H1 (cell line): ENCODE measurements at places on chromosomes 4 and X. TPM values are rescaled to one million over a fixed set of nuclear protein-coding genes. Genes with fewer than 3 reads are reported as not detected.

Gene CFI
- total RNA-seq: not detected in 2 replicates

Gene DRP2
- 0.20 and 0.25 TPM in 2 replicates for total RNA-seq

Gene DSPP
- total RNA-seq: not detected in 2 replicates

Gene EDA
- 10.1 and 10.5 TPM in 2 replicates for total RNA-seq

Gene CCDC160
- 2.4 and 2.6 TPM in 2 replicates for total RNA-seq

Gene DACH2
- 1.8 TPM in 2 replicates for total RNA-seq

Gene FHDC1
- total RNA-seq: 27.7 and 28.6 TPM in 2 replicates

Gene EFHC2
- 3.3 and 3.4 TPM in 2 replicates for total RNA-seq

Gene TEX13A
- not detected in 2 replicates for total RNA-seq

Gene GAGE1
- total RNA-seq: not detected in 2 replicates

Gene STPG2
- total RNA-seq: not detected in 2 replicates

Gene CFAP299
- not detected in 2 replicates for total RNA-seq

Gene FAM156B
- total RNA-seq: 9.1 and 10.7 TPM in 2 replicates

Gene XAGE5
- total RNA-seq: not detected in 2 replicates

Gene SRPX
- 10.4 TPM in 2 replicates for total RNA-seq

Gene HTN3
- total RNA-seq: not detected in 2 replicates

Gene C4orf51
- 0.54 TPM in 1 of 2 replicates, not detected in the other for total RNA-seq

Gene PCDH7
- 6.1 and 6.7 TPM in 2 replicates for total RNA-seq

Gene CBR4
- 29.5 and 30.6 TPM in 2 replicates for total RNA-seq

Gene C4orf50
- 0.22 and 0.23 TPM in 2 replicates for total RNA-seq

- no peaks in the 10 kb centered on the region for H3K27me3 ChIP-seq
- DNase-seq: no peak
- no peak overlapping the region for H3K4me3 ChIP-seq
- no peaks in the 10 kb centered on the region; the same call in 1 of the 2 replicates for H3K36me3 ChIP-seq
- H3K27ac ChIP-seq: no peak overlapping the region
These were observed 8.9 kb downstream of the HSD17B11 start for GRCh38 chr4:87382116-87382515.

GRCh38 chr4:185920171-185920570 lies 108.2 kb upstream of the SORBS2 start:
- no peaks in the 10 kb centered on the region for H3K27me3 ChIP-seq
- no peak overlapping the region for H3K4me3 ChIP-seq
- H3K36me3 ChIP-seq: no peaks in the 10 kb centered on the region
- DNase-seq: no peak
- no peak overlapping the region for H3K27ac ChIP-seq

- H3K27me3 ChIP-seq: no peaks in the 10 kb centered on the region
- H3K27ac ChIP-seq: no peak overlapping the region
- no peak overlapping the region for H3K4me3 ChIP-seq
- no peaks in the 10 kb centered on the region for H3K36me3 ChIP-seq
These were observed 11.1 kb upstream of the RS1 start for GRCh38 chrX:18682979-18683387.

GRCh38 chrX:120739300-120739699 lies 109.4 kb upstream of the C1GALT1C1 start:
- H3K4me1 ChIP-seq: no peaks in the 10 kb centered on the region
- H3K4me3 ChIP-seq: no peak overlapping the region
- no peak overlapping the region for H3K27ac ChIP-seq
- H3K27me3 ChIP-seq: no peaks in the 10 kb centered on the region

GRCh38 chr4:163603257-163603656 lies 108.8 kb downstream of the TMA16 start:
- no peaks in the 10 kb centered on the region for H3K27me3 ChIP-seq
- no peaks in the 10 kb centered on the region for H3K36me3 ChIP-seq
- no peak for DNase-seq
- H3K4me3 ChIP-seq: no peak overlapping the region
- H3K27ac ChIP-seq: no peak overlapping the region
- no peaks in the 10 kb centered on the region for H3K4me1 ChIP-seq

DNA sequence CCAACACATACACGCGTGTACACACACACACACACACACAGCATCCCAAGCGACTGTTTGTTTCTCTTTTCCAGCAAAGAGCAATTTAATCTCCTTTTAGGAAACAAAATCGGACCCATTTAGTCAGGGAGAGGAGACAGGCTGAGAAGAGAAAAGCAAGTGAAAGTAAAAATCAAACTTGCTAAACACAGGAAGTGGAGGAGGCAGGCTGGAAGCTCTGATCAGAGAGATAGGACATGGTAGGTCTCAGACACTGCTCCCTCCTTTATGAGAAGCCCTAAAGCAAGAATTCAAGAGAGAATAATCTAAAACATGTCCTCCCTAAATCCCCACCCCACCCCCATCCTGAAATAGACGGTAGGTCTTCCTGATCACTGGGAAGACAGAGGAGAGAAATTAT lies 62.3 kb downstream of the GPC3 start:
- no peaks in the 10 kb centered on the region for H3K36me3 ChIP-seq
- peaks cover 4% of the 10 kb centered on the region; the same call in 1 of the 2 replicates for H3K4me1 ChIP-seq
- no peaks in the 10 kb centered on the region for H3K27me3 ChIP-seq
- DNase-seq: no peak
- no peak overlapping the region for H3K27ac ChIP-seq
- H3K4me3 ChIP-seq: no peak overlapping the region

DNA sequence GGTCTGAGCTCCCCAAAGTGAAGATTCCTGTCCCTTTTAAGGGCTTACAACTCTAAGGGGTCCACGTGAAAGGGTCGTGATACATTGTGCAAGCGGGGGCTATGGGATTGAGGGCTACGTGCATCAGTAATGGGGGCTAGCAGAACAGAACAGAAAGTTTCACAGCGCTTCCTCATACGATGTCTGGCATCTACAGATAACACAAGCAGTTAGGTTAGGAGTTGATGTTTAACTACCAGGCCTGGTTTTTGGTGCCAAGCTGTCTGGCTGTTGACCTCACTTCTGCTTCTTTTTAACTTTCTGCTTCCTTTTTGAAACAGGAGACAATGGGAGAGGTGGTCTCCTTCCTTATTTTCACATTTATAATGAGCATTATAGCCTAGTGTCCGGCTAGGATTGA lies 368.6 kb upstream of the CXorf51A start:
- no peak for DNase-seq
- no peaks in the 10 kb centered on the region for H3K4me1 ChIP-seq
- no peak overlapping the region for H3K4me3 ChIP-seq
- no peak overlapping the region for H3K27ac ChIP-seq

DNA sequence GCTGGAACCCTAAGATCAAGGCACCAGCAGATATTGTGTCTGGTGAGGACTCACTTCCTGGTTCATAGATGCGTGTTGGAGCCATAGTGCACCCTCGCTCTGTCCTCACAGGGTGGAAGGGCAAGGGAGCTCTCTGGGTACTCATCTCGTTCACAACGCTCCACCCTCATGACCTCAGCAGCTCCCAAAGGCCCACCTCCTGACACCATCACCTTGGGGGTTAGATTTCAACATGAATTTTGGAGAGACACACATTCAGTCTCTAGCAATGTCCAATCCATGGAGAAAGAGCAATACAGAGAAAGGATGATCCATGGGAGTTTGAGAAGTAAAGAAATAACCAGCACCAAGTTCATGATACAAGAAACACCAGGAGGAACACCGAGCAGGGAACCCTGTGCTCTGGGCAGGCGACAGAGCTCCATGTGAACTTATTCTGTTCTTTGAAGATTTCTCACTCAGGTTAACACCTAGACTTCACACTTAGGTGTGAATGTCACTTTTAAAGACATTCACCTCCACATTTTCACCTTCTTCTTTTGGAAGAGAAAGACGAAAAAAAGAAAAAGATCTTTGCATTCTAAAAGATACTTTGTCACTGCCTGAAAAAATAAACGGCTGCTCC lies 171.8 kb upstream of the FAM9B start:
- H3K4me3 ChIP-seq: no peak overlapping the region
- H3K4me1 ChIP-seq: no peaks in the 10 kb centered on the region
- H3K27me3 ChIP-seq: no peaks in the 10 kb centered on the region
- H3K36me3 ChIP-seq: no peaks in the 10 kb centered on the region

DNA sequence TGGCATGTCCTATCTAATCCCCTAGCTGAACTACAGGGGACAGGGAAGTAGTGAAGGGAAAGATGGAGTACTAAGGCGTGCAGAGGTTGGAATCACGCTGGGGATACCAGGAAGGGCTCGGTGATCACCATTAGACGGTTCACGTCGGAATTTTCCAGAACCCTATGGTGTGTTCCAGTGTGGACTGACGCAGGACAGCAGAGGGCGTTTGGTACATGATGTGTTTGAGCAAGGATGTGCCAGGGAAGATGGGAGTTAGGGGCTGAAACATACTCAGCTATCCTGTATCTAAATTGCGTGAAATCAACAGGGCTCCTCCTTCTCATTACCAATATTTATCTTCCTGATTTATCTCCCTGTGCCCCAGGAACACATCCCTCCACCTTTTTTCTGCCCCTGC lies 33.7 kb downstream of the PRPS2 start:
- peaks cover 18% of the 10 kb centered on the region for H3K36me3 ChIP-seq
- no peak overlapping the region for H3K4me3 ChIP-seq
- DNase-seq: no peak
- H3K27ac ChIP-seq: no peak overlapping the region
- H3K4me1 ChIP-seq: no peaks in the 10 kb centered on the region
- H3K27me3 ChIP-seq: no peaks in the 10 kb centered on the region

- H3K4me3 ChIP-seq: no peak overlapping the region
- no peak overlapping the region for H3K27ac ChIP-seq
- no peak for DNase-seq
- peaks cover 2% of the 10 kb centered on the region; the same call in 1 of the 2 replicates for H3K4me1 ChIP-seq
- no peaks in the 10 kb centered on the region for H3K36me3 ChIP-seq
These were observed 11.2 kb upstream of the SYTL4 start for GRCh38 chrX:100743009-100743607.

GRCh38 chr4:81494031-81494431 lies 22.3 kb upstream of the RASGEF1B start:
- no peaks in the 10 kb centered on the region for H3K36me3 ChIP-seq
- H3K27ac ChIP-seq: no peak overlapping the region
- H3K4me3 ChIP-seq: no peak overlapping the region
- H3K4me1 ChIP-seq: no peaks in the 10 kb centered on the region
- no peak for DNase-seq
- no peaks in the 10 kb centered on the region for H3K27me3 ChIP-seq

GRCh38 chr4:101724093-101724492 lies 66.4 kb upstream of the BANK1 start:
- H3K4me3 ChIP-seq: no peak overlapping the region
- no peaks in the 10 kb centered on the region for H3K27me3 ChIP-seq
- H3K36me3 ChIP-seq: no peaks in the 10 kb centered on the region

- no peak for DNase-seq
- H3K27me3 ChIP-seq: no peaks in the 10 kb centered on the region
- H3K4me1 ChIP-seq: no peaks in the 10 kb centered on the region
- no peak overlapping the region for H3K27ac ChIP-seq
- H3K4me3 ChIP-seq: no peak overlapping the region
These were observed 114.3 kb downstream of the FBXW7 start for GRCh38 chr4:152421576-152421975.

- no peak for DNase-seq
- H3K36me3 ChIP-seq: no peaks in the 10 kb centered on the region
- no peak overlapping the region for H3K27ac ChIP-seq
- H3K4me1 ChIP-seq: no peaks in the 10 kb centered on the region
- H3K27me3 ChIP-seq: no peaks in the 10 kb centered on the region
These were observed 466.6 kb upstream of the PABPC4L start for GRCh38 chr4:134668237-134668636.

GRCh38 chrX:49137492-49137891 lies 14.0 kb upstream of the GPKOW start:
- no peak overlapping the region for H3K27ac ChIP-seq
- H3K4me1 ChIP-seq: no peaks in the 10 kb centered on the region
- no peaks in the 10 kb centered on the region for H3K27me3 ChIP-seq

DNA sequence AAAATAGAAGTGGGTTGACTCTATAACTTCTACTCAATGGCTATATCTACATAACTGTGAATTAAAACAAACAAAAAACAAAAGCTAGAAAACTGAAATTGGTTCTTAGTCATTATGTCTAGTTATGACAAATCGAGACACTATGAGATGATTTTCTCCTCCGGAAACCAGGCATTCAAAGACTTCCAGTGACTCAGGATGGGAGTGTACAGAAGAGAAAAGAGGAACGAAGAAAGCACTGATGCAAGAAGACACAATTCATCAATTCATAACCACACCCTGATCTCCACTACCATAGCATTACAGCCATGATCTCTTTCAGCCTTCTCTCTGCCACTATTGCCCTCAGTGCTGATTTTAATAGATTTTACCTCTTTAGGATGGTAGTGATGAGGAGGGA lies 253.6 kb downstream of the CBLL2 start:
- no peak for DNase-seq
- H3K4me3 ChIP-seq: no peak overlapping the region
- no peaks in the 10 kb centered on the region for H3K36me3 ChIP-seq
- no peaks in the 10 kb centered on the region for H3K4me1 ChIP-seq
- no peak overlapping the region for H3K27ac ChIP-seq

DNA sequence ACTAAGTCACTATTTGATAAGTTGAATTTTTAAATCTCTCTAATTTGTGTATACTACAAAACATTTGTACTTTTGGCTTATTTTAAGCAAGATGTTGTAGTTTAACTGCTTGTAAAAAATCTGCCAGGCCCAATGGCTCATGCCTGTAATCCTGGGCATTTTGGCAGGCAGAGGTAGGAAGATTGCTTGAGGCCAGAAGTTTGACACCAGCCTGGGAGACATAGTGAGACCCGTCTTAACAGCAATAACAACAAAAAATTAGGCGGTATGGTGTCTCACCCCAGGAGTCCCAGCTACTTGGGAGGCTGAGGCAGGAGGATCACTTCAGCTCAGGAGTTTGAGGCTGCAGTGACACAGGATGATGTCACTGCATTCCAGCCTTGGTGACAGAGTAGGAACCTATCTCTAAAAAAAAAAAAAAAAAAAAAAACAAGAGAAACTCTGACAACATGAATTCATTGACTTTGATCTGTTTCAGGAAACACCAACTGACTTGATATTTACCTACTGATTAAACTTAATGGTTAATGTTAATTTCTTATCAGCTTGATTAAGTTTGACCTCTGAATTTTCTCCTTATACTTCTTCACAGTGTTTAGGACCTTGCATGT lies 8.9 kb downstream of the FHIP1A start:
- no peak overlapping the region for H3K4me3 ChIP-seq
- H3K27me3 ChIP-seq: no peaks in the 10 kb centered on the region
- no peak for DNase-seq
- H3K27ac ChIP-seq: no peak overlapping the region
- no peaks in the 10 kb centered on the region; the same call in 1 of the 2 replicates for H3K4me1 ChIP-seq

- H3K27ac ChIP-seq: no peak overlapping the region
- H3K4me3 ChIP-seq: no peak overlapping the region
- no peak for DNase-seq
- H3K4me1 ChIP-seq: no peaks in the 10 kb centered on the region
These were observed 6.8 kb upstream of the CDKL2 start for GRCh38 chr4:75637176-75637575.
